NCI-H2081 treated with DMSO at 0.1 percent for 48 hours (cell line): ENCODE measurements at places on chromosomes 12 and 14.

GRCh38 chr12:71014180-71014785 is 93.7 kb upstream of the PTPRR start:
- DNase-seq = no peak

DNA sequence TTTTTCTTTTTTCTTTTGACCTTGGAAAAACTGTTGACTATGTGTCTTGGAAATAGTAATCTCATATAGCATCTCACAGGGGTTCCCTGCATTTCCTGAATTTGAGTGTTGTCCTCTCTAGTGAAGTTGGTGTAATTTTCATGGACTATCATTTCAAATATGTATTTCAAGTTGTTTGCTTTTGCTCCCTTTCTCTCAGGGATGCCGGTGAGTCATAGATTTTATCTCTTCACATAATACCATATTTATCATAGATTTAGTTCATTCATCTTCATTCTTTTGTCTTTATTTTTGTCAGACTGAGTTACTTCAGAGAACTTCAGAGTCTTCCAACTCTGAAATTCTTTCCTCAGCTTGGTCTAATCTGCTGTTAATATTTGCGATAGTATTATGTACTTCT is 1320.6 kb downstream of the LRFN5 start:
- DNase-seq = no peak

- no peak for DNase-seq
Measured at GRCh38 chr12:52820521-52820920, 6.6 kb upstream of the KRT4 start.

GRCh38 chr14:94056579-94057308 is 24.3 kb downstream of the DDX24 start:
- no peak for DNase-seq

GRCh38 chr12:12560587-12561370 is 1.9 kb downstream of the DUSP16 start:
- DNase-seq = no peak

DNA sequence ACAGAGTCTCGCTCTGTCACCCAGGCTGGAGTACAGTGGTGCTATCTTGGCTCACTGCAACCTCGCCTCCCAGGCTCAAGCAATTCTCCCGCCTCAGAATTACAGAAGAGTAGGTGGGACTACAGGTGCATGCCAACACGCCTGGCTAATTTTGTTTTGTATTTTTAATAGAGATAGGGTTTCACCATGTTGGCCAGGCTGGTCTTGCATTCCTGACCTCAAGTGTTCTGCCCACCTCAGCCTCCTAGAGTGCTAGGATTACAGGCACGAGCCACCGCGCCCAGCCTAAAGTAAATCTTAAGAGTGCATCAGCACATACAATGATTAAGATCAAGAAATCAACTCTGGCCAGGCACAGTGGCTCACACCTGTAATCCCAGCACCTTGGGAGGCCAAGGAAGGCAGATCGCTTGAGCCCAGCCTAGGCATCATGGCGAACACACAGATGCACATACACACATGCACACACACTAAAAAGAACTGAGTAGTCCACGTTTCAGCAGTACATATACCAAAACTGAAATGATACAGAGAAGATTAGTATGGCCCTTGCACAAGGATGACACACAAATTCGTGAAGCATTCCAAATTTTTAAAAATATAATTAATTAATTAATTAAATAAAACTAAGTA is 65.0 kb downstream of the HECTD1 start:
- DNase-seq = no peak

- no peak for DNase-seq
Measured at GRCh38 chr12:1920971-1921370, 2.5 kb upstream of the CACNA2D4 start.

DNA sequence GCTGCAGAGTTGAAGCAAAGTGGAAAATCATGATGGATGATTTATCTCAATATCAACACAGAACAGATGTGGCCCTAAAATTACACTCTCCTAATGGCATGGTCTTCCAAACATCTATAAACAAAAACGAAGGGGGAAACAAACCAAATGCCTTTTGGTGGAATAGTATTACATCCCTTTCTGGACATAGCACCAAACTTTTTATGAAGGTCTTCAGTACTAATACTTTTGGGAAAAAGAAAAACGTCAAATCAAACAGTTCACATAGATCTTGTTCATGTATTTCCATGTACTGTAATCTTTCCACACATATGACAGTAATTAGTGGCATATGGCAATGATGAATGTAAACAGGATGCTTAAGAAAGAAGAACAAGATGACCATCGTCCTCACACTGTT is 22.9 kb upstream of the ANAPC7 start:
- no peak for DNase-seq
